NCI-H187 treated with DMSO at 0.1 percent for 48 hours (cell line): ENCODE measurements at places on chromosomes 1 and 21.

- DNase-seq, result no peak
These were observed 45.2 kb downstream of the AJAP1 start for GRCh38 chr1:4699376-4700301.

DNA sequence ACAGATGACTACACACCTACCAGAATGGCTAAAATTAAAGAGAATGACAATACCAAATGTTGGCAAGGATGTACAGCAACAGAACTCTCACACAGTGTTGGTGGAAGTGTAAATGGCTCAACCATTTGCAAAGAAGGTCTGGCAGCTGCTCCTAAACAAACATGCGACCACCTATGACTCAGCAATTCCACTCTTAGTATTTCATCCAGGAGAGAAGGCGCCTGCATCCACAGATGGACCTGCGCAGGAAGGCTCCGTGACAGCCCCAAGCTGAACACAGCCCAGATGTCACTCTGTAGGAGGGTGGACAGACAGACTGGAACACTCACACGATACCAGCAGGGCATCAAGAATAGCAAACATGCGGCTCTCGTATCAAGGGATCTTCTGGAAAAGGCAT, 6.7 kb downstream of the PTTG1IP start:
- DNase-seq, result no peak

DNA sequence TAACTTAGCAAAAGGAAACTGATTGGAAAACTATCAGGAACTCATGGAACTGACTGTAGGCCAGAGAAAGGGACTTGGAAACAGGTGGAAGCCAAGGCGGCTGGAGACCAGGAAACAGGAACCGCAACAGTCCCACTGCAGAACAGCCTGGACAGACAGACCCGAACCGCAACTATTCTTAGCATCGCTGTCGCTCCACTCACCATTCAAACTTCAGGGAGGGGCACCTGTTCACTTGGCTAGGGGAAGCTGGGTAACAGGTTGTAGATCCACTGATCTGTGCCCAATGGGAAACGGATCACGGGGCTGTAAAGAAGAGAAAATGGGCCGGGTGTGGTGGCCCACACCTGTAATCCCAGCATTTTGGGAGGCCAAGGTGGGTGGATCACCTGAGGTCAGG, 61.9 kb downstream of the CLSTN1 start:
- DNase-seq, result no peak

DNA sequence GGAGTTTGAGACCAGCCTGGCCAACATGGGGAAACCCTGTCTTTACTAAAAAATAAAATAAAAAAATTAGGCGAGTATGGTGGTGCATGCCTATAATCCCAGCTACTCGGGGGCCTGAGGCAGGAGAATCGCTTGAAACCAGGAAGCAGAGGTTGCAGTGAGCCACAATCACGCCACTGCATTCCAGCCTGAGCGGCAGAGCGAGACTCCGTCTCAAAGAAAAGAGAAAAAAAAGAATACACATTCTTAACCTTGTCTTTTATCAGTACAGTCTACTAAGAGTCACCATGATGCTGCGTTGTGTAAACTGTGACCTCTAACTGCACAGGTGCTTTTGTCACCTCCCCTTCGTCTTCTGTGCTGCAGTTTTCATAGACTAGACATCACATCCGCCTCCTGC, 37.2 kb downstream of the PCNT start:
- DNase-seq, result no peak

DNA sequence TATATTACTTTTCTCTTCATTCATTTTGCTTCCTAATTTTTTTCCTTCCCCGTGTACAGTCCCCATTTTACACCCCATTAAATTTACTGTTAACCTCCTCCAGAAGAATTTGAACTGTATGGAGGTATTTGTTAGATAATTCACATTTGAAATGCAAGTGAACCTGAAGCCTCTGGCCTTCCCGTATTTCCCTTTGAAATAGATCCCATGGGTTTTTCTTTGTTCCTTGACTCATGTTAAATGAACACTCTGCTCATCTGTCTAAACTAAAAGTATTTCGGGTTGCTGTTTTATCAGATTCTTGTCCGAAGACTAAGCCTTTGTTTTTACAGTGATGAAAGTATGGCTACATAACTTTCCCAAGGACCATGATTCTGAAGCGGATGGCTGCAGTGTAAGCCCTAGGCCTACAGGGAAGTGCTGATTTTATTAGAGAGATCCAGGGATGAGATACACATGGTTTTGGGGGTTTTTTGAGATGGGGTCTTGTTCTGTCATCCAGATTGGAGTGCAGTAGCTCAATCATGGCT, 187.9 kb downstream of the PATJ start:
- no peak for DNase-seq

DNA sequence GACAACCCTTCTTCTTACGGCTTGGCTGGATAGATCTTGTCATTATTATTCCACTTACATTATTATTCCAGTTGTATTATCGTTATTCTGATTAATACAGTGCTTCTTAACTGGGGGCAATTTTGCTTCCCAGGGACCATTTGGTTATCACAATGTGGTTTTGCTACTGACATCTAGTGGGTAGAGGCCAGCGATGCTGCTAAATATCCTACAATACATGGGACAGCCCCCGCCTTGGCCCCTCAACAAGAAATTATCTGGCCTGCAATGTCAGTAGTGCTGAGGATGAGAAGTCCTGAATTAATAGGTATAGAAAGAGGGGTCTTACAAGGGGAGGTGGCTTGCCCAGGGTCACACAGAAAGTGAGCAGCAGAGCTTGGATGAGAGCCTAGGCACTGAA, 105.6 kb downstream of the PTPRU start:
- DNase-seq, result no peak

GRCh38 chr1:22587247-22587646, 24.0 kb downstream of the EPHA8 start:
- DNase-seq, result no peak

- no peak for DNase-seq
These were observed 163.5 kb downstream of the RYR2 start for GRCh38 chr1:237205400-237206064.

DNA sequence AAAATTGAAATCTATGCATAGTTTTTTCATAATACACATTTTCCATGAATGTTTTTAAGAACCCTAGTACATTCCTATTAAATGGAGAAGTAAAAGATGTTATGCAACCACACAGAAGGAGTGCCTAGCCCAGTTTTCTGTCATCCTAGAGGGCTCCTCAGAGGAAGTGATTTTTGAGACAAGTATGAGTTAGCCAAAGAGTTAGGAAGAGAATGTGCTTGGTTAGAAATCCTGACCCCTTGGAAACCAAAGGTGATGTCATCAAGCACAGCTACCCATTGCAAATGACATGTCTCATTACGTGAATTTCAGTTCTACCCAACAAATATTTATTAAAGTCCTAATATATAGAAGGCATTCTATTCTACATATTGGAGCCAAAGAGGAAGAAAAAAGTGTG, 88.9 kb upstream of the TNFSF4 start:
- no peak for DNase-seq
